Cardiac atrium fibroblast (primary cell): ENCODE measurements at places on chromosomes 4 and X. TPM values are rescaled to one million over a fixed set of nuclear protein-coding genes. Genes with fewer than 3 reads are reported as not detected.

BLTP1 gene
- total RNA-seq, result 27.1 and 38.7 TPM in 2 replicates

FABP2 gene
- total RNA-seq, result not detected in 2 replicates

GLOD5 gene
- total RNA-seq, result not detected in 2 replicates

MAGIX gene
- total RNA-seq, result 4.4 and 5.6 TPM in 2 replicates

GSX2 gene
- total RNA-seq, result not detected in 2 replicates

PF4V1 gene
- total RNA-seq, result 0.90 and 4.9 TPM in 2 replicates

PLP1 gene
- total RNA-seq, result 1.9 and 7.6 TPM in 2 replicates

MAGEA8 gene
- total RNA-seq, result not detected in 2 replicates

JCHAIN gene
- total RNA-seq, result not detected in 2 replicates

HSFX1 gene
- total RNA-seq, result 0.54 TPM in 1 of 2 replicates, not detected in the other

SASH3 gene
- total RNA-seq, result not detected in 2 replicates

TLR2 gene
- 0.16 TPM in 1 of 2 replicates, not detected in the other for total RNA-seq

SSX2 gene
- not detected in 2 replicates for total RNA-seq

SHISA3 gene
- 28.0 and 83.0 TPM in 2 replicates for total RNA-seq

STK26 gene
- total RNA-seq, result 3.6 and 7.3 TPM in 2 replicates

CLDN34 gene
- not detected in 2 replicates for total RNA-seq

SMIM10L2A gene
- under 0.01 and 0.49 TPM in 2 replicates for total RNA-seq

STBD1 gene
- 8.8 and 10.5 TPM in 2 replicates for total RNA-seq

NUDT11 gene
- total RNA-seq, result 5.5 and 8.3 TPM in 2 replicates

BEND2 gene
- total RNA-seq, result not detected in 2 replicates

GPR78 gene
- total RNA-seq, result 0.36 TPM in 1 of 2 replicates, not detected in the other

AFF2 gene
- total RNA-seq, result 0.18 and 0.65 TPM in 2 replicates

AKAP4 gene
- total RNA-seq, result not detected in 2 replicates

PGAM4 gene
- total RNA-seq, result not detected in 2 replicates

ENOPH1 gene
- total RNA-seq, result 26.0 and 26.1 TPM in 2 replicates

STAP1 gene
- total RNA-seq, result 0.16 TPM in 1 of 2 replicates, not detected in the other

SPANXA2 gene
- not detected in 2 replicates for total RNA-seq

CDKN2AIP gene
- 8.5 and 8.9 TPM in 2 replicates for total RNA-seq

TCEAL2 gene
- not detected in 2 replicates for total RNA-seq

KLHL5 gene
- 37.4 and 53.8 TPM in 2 replicates for total RNA-seq

GYPE gene
- total RNA-seq, result 0.49 and 0.54 TPM in 2 replicates

UGT2B17 gene
- not detected in 2 replicates for total RNA-seq

RHOH gene
- not detected in 2 replicates for total RNA-seq

HTATSF1 gene
- total RNA-seq, result 16.8 and 18.4 TPM in 2 replicates

TREX2 gene
- 0.90 TPM in 1 of 2 replicates, not detected in the other for total RNA-seq

BTC gene
- total RNA-seq, result not detected in 2 replicates

ARSD gene
- total RNA-seq, result 8.6 and 10.3 TPM in 2 replicates

PLK4 gene
- total RNA-seq, result 1.8 and 2.4 TPM in 2 replicates

C4orf36 gene
- 0.49 TPM in 1 of 2 replicates, not detected in the other for total RNA-seq

SH3RF1 gene
- 17.7 and 23.3 TPM in 2 replicates for total RNA-seq
